ENCODE measurements at places on chromosomes 3 and 15.

GRCh38 chr15:89077750-89078149 lies 10.5 kb upstream of the ABHD2 start:
- no peak for DNase-seq

GRCh38 chr3:179098388-179099077 lies 26.9 kb upstream of the ZMAT3 start:
- no peak for DNase-seq

DNA sequence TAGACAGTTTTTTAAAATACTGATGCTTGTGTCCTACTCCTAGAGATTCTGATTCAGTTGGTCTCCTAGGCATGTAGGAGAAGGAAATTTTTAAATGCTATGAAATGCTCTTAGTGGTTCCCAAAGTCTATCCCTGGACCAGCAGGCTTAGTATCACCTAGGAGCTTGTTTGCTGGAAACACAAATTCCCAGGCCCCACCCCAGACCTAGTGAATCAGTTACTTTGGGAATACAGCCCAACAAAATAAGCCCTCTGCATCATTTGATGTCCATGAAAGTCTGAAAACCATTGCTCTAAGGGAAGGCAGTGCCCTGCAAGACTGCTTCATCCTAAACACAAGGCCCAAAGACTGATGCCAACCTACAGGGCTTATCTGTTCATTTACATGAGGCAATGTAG lies 36.3 kb downstream of the CCNL1 start:
- no peak for DNase-seq

DNA sequence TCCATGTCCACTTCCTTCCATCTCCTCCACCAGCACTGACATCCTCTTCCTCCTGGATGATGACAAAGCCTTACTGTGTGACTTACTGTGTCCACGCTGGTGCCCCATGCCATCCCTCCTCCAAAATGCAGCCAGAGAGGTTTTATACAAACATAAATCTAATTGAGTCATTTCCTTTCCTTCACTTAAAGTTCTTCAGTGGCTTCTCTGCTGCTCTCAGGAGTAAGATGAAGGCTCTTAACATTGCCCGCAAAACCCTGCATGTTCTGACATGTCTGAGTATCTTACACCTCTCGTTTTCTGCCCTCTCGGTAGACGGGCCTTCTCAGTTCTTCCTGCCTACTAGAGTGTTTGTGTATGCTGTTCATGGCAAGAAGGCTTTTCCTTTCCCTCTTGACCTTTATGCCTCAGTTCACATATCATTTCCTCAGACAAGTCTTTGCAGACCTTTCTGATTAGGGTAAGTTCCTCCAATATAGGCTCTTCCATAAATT lies 175.5 kb downstream of the CFAP20DC start:
- DNase-seq: no peak

- no peak for DNase-seq
Measured at GRCh38 chr3:192171213-192171612, 556.1 kb downstream of the FGF12 start.

DNA sequence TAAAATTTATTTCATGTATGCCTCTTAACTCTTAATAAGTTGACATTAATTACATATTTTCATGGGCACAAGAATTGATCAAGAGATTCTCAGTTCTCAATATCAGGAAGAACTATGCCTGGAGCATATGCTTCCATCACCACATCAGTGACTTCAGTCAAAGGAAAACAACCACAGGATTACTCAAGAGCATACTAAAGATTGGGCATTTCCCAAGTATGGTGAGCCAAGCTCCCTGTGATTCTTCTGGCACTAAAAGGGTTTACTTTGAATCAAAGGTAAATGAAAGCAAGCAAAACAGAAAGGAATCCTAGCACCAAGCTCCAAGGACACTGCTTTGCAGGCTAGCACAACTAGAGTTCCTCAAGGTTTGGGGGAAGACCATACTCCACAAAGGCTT lies 44.6 kb downstream of the FMN1 start:
- DNase-seq: no peak

DNA sequence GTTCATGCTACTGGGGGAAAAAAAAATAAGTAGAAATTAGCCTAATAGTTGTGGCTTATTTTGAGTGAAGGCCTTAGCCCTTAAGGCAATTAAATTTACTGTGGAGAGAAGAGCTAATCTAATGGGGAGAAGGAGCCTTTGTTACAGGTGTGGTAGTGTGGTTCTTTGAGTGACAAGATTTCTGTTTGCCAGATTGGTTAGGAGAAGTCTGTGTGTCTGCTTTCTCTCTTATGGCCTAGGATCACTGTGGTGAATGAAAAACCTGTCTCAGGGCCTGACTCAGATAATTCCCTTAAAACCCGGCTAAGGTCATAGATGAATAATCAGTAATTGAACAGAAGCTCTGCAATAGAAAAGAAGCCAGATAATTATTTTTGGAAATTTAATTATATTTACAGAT lies 27.0 kb downstream of the OPA1 start:
- DNase-seq: no peak

DNA sequence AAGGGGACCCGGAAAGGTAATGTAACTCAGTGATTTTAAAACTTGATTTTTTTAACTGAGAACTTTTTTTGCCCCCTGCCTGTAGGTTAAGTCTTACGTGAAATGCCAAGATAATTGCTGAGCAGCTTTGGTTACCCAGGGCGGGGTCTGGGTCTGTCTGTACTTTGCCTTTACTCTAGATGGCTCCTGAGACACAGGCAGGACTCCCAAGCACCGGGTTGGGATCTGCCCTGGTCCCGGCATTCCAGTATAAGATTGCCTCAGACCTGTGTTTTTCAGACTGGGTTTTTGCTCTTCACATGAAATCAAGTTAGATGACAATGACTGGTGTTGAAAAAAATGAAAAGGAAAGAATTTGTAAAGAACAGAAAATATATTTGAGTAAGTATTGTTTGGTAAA lies 40.3 kb downstream of the WDR76 start:
- DNase-seq: no peak

DNA sequence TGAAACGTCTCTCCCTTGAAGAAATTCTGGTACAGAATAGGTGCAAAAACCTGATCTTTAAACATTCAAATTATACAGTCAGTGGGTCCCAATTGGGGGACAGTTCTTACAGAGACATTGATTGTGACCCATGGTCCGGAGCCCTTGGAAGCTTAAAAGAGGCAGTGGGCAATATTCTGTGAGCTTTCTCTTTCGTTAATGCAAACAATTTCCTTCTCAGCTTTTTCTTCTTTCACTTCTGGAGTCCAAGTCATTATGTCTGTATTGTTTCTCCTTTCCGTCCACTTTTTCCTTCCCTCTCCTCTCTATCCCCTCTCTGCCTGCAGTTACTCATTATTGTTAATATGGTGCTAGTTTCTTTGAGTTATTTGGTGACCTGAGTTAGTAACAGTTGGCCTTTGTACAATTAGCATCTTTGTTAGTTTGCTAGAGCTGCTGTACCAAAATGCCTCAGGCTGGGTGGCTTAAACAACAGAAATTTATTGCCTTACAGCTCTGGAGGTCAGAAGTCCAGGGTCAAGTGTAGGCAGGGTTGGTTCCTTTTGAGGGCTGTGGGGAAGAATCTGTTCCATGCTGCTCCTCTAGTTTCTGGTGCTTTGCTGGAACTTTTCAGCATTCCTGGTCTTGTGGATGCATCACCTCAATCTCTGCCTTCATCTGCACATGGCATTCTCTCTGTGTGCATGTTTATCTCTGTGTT lies 102.6 kb downstream of the GMPS start:
- DNase-seq: no peak

DNA sequence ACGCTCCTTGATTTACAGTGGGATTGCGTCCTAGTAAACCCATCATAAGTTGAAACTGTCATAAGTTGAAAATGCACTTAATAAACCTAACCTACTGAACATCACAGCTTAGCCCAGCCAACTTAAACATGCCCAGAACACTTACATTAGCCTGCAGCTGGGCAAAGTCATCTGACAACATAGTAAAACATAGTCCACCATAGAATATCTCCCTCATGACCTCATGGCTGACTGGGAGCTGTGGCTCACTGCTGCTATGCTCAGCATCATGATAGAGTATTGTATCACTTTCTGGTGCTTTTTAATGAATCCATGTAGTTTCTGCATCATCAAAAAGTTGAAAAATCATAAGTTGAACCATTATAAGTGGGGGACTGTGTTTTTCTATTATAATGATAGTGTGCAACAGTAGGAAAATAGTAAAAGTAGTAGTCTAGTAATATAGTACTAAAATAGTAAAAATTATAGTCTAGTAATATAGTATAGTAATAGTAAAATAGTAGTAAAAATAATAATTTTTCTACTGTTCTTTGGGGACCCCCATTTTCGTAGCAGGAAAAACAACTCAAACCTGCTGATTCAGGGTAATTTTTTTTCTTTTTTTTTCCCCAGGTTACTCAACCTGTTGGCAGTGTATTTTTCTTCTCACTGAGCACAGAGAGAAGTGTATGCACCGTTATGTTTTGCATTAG lies 233.5 kb downstream of the MYRIP start:
- DNase-seq: no peak

DNA sequence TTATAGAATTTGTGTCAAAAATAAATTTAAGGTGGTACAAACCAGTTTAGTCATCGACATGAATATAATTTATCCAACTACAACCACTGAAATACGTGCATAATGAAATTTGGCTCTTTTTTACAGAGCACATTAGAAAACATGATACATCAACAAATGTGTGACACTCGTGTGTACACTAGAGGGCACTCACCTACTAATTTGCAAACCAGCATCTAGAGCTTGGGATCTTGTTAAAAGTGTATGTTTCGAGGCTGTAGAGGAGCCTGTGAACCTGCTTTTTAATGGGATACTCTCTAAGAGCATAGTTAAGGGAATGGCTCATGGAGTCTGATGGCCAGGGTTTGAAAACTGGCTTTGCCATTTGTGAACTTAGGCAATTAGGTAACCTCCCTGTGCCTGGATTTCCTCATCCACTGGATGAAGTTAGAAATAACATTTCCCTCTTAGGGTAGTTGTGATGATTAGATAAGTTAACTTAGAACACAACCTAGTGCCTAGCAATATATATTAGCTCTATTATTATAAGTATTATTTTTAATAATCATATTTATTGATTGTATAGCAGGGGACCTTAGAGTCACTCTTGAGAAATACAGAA lies 8.8 kb upstream of the CPOX start:
- no peak for DNase-seq

GRCh38 chr3:16400106-16400931 lies 113.2 kb downstream of the RFTN1 start:
- DNase-seq: no peak

- no peak for DNase-seq
Measured at GRCh38 chr3:163983940-163984339, 1094.4 kb downstream of the SI start.

GRCh38 chr15:57100136-57100539 lies 181.7 kb downstream of the TCF12 start:
- no peak for DNase-seq

- no peak for DNase-seq
Measured at GRCh38 chr3:169311860-169312259, 351.7 kb downstream of the MECOM start.

DNA sequence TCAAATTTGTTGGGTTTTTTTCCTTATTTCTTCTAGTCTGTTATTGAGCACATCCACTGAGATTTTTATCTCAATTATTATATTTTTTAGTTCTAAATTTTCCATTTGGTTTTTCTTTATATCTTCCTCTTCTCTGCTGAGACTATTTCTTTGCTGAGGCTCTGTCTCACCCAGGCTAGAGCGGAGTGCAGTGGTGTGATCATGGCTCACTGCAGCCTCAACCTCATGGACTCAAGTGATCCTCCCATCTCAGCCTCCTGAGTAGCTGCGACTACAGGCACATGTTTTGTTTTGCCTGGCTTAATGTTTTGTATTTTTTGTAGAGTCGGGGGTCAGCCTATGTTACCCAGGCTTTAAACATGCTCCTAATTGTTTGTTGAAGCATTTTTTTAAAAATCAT lies 10.2 kb downstream of the CTDSPL start:
- no peak for DNase-seq

GRCh38 chr15:71294911-71295602 lies 179.8 kb downstream of the THSD4 start:
- no peak for DNase-seq

DNA sequence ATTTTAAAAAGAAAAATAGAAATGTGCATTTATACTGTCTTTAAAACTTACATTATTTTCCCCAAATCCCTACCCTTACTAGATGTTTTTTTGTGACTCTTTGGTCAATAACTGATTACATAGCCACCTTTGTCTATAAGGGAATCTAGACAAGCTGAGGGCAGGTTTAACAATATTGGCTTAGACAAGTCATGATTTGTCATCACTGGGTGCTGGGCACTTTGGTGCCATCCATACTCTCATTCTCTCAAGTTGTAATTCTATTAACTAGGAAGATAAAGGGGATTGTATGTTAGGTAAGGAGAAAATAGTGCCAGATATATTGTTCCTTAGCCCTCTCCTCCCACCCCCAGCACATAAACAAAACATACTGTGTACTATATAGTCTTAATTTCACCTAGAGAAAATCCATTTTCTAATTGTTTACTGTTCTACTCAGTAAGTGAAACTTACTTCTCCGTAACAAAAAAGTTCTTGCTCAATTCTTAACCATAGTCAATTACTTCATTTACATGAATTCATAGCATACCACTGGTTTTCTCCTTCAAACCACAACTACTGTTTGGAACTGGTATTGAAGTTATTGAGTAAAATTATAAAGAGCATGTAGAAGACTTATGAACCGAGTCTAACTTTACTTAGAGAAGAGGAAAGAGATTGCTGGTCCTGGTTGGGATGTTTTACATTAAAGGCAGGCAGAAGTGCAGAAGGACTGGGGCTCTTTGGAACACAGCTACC lies 877.1 kb downstream of the PDCD6IP start:
- DNase-seq: no peak

DNA sequence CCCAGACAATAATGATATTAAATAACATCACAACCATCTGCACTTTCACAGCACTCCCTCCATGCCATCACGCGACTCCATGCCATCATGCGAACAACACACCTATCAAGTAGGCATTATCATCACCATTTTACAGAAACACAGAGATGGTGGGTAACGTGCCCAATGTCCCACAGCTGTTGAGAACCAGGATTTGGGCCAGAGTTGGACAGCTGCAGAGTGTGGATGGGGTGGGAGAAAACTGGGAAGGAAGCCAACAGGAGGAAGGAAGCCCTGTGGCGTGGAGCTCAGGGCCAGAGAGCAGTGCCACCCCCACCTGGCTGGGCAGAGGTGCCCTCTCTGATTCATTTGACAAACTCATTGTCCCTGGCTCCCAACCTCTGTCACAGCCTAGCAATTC lies 29.0 kb downstream of the RBPMS2 start:
- DNase-seq: no peak

Data from WTC11 (cell line).